ENCODE measurements at places on chromosomes 5 and 9.

DNA sequence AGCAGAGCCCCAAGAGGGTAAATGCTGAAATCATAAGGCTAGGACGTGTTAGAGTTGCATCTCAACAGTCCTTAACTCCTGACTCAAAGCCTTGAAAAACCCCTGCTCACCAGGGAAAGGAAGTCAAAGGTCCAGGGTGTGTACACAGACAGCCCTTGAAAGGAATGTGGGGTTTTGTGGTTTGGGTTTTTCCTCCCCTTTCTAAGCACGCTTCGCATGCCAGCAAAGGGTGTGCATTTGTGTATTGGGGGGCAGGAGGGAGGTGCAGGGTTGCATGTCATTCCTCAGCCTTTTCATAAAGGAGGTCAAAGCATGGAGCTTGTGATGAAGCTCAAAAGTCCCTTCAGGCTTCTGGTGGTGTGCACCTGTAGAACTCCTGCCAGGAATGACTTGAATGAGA is 17.3 kb upstream of the XPA start:
- DNase-seq, result no peak

DNA sequence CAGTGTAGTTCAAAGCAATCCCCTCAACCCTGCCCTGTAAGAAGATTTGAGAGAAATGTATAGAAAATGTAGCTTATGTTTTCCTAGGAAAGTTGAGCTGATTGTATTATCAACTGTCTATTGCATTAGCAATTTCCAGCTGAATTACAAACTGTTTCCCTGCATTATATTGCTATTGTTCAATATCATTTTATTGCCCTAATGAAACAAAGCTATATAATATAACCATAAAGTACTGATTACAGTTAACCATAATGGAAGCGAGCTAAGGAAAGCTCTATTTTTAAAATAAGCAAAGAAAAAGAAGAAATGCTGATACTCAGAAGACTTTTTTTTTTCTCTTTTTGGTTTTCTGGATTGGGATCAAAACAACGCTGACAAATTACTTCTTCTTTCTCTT is 228.3 kb downstream of the EFNA5 start:
- DNase-seq, result no peak

- no peak for DNase-seq
Measured at GRCh38 chr5:177087398-177088005, 787 bp downstream of the FGFR4 start.

DNA sequence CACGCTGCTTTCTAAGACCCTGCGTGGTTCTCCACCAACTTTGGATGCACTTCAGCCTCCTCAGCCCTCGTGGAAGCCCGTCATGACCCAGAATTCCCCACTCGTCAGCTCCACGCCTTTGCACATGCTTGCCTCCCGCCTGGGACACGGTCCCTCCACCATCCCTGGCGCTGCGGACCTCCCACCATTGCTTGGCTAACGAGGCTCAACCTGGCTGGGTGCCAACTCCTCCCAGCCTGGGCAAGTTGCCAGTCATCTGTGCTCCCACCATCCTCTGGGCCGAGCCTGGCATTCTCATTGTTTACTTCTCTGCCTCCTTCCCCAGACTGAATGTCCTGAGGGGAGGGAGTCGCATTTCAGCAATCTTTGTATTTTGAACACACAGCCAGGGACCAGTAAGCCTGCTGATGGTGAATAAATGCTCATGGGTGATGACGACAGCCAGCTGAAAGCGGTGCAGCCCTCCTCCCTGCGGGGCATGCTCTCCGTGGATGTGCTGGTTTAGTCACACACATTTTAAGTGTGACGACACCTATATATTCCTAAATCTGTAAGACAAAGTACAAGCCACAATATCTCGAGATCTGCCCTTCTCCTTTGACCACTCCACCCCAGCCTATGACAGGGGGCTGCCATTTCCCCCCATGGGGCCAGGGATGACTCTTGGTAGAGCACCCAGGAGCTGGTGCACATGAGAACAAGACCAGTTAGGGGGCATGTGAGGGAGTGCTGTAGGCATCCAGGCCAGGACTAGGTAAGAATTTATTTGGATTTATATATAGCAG is 37.6 kb downstream of the ANKRD33B start:
- peak; percentile 79 for DNase-seq

- peak; percentile 58 for DNase-seq
Measured at GRCh38 chr5:39016587-39017275, 57.5 kb downstream of the RICTOR start.

DNA sequence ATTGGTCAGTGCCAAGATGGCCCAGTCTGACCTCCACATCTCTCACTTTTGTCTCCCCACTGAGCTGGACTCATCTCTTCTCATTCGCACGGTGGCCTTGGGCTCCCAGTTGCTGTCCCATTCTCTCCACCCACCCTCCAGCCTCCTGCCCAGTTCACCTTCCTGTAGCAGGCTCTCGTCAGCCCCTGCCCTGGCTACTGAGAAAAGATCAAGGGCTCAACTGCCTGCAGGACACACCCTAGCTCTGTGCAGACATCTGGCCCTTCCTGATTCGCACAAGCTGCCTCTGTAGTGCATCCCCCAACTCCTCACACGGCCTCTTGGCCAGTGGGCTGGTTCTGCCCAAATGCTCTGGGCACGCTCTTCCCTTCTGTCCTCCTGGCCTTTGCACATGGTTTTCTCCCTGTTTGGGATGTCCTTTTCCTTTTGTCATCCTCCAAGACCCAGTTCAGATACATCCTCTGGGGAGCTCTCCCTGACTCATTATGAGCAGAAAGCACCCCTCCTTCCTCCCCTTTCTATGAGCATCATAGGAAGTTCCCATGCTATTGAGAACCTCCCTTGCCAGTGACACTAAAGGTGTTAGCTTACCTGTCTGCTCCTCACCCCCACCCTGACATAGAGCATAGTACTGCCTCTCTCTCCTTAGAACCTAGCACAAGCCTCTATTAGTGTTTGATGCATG is 78.5 kb upstream of the TGFBR1 start:
- no peak for DNase-seq

DNA sequence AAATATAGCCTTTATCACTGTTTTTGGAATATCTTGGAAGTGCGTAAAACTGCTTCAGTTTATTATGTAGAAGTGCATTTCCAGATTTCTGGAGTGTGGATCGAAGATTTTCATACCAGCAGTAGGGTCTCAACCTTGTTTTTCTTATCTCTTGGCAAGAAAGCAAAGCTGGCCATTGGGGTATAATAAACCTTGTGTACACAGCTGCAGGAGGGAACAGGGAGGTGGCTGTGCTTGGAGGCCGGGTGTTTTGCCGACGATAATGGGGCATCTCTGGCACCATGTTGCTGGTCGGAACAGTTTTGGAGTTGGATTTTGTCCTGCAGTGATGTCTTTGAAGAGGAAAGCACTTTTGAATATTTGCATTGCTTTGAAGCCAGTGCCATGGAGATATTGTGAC is 308.8 kb upstream of the DMRT1 start:
- DNase-seq, result no peak

- no peak for DNase-seq
Measured at GRCh38 chr5:14713476-14714390, 49.2 kb downstream of the OTULIN start.

DNA sequence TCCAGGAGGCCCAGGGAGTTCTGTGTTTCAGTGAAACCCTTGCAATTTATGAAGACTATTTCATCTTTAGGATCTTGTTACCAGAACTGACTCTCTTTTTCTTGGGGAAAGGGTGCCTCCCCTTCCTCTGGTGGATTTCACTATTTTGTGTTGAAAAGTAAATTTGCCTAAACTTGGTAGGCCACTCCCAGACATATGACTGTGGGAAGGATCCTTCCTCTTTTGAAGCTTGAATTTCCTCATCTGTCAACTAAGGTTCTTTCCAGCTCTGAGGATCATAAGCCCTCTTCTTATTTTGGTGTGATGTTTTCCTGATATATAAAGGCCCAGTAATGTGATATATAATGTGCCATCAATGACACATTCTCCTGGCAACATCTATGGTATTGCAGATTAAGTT is 59.1 kb upstream of the ZFAND5 start:
- peak; percentile 24 for DNase-seq

GRCh38 chr5:124650951-124651662 is 95.3 kb downstream of the ZNF608 start:
- no peak for DNase-seq

GRCh38 chr5:97458851-97459250 is 275.8 kb upstream of the RIOK2 start:
- DNase-seq, result no peak

DNA sequence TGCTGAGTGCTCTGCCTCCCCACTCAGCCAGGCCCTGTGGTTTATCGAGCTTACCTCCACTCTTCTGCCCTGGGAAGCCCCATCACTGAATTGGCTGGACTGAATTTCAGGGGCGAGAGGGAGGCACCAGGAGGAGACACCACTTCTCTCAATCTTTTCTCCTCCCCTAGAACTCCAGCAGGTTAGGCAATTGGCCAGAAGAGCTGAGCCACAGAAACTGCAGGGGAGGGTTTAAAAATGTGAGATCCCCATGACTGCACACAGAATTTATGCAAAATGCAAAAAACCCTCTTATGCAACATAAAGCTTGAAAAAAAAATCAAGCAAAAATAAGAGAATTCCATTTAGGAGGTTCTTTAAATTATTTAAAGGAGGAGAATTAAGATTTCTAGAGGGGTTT is 29.9 kb downstream of the TUT7 start:
- DNase-seq, result no peak

DNA sequence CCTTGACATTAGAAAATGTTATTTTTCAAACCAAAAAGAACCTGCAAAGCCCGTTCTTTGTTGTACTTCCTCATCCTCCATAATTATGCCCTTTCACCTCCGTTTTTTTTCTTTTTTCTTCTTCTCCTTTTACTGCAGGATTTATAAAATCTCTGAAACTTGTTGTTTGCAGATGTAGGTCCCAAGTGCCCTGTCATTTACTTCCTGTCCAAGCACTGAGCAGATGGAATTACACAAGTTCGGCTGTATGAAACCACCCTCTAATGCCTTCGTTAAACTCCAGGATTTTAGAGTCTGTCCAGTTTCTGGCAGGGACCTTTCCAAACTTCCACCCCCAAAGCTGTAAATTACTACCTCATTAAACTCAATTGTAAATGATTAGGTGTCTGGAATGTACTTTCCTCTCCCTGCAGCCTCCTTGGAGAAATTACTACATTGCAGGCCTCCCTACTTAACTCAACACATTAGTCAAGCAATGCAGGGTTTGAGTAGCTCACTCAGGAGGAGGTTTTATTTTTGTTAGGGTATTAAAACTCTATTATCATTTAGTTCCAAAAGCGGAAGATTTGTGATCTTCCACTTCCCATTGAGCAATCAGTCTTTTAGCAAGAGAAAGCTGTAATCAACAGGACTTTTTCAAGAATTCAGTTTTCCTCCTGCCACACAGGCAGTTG is 125.6 kb upstream of the LPAR1 start:
- no peak for DNase-seq

- DNase-seq, result peak; percentile 44
Measured at GRCh38 chr5:100623719-100624118, 88.5 kb downstream of the FAM174A start.

- no peak for DNase-seq
Measured at GRCh38 chr5:73376618-73377170, 71.9 kb downstream of the FOXD1 start.

- DNase-seq, result no peak
Measured at GRCh38 chr5:172913117-172913850, 45.9 kb upstream of the RPL26L1 start.

DNA sequence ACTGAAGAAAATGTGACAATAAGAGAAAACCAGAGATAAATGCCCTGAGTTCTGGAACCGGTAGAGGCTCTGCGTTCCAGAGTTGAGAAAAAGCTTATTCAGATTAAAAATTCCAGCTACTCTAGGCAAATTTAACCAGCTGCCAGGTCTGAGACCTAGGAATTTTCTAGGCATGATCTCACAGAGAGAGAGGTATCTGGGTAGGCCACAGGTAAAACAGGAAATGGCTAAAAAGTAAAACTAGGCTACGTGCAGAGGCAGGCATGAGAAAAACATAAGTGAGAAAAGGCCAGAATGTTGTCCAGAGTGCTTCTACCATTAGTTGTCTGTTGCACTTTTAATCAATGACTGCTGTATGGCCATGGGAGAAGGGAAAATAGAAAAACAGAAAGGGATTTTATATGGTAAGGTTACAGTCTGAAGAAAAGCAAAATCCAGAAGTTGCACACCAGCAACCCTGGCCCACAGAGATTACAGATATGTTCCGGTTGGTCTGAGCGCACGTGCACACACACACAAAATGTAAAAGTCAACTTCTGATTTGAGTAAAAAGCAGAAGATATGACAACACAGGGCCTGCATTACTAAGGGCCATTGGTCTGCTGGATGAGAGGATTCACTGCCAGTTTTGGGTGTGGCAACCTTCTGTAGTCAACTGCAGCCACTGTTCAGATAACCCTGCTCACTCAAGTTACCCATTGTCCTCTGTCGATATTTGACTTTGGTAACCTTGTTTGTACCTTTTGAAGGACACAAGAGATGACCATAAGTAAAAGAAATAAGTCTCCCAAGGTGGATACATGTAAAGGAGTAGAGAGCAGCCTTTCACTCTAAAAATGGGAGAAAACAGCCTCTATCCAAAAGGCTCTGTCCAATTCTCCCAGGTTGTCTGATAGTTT is 266.0 kb downstream of the DTWD2 start:
- DNase-seq, result peak; percentile 20

DNA sequence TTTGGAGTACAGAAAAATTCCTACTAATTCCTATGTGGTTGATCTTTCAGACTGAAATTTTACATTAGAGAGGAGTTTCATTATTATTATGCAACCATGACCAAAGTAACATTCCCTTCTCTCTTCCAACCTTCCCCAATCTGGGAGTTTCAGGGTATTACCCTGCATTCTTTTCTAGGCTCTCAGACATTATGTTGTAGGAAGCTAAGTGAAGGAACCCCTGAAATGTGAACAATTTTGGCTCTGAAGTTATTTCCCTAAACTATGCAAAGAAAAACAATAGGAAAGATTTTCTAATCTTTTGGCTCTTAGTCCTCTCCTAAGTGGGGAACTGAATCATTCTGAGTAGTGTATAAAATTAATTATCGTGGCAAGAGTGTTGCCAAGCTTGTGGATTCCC is 63.3 kb upstream of the ZFAND5 start:
- no peak for DNase-seq

- no peak for DNase-seq
Measured at GRCh38 chr5:8341406-8341805, 472.5 kb downstream of the MTRR start.
